Left colon (tissue), 2 donors: ENCODE measurements at places on chromosomes 1 and 21. TPM values are rescaled to one million over a fixed set of nuclear protein-coding genes. Genes with fewer than 3 reads are reported as not detected.

- no peak for DNase-seq
These were observed 5.0 kb downstream of the STX12 start for GRCh38 chr1:27778056-27778455.

- no peak for DNase-seq
These were observed 446.1 kb upstream of the PROX1 start for GRCh38 chr1:213541641-213542040.

Gene DIRAS3
- 0.76 TPM for total RNA-seq

- DNase-seq, result no peak
These were observed 953 bp downstream of the PTPRU start for GRCh38 chr1:29237129-29237821.

Gene SELL
- 1.7 TPM for total RNA-seq

DNA sequence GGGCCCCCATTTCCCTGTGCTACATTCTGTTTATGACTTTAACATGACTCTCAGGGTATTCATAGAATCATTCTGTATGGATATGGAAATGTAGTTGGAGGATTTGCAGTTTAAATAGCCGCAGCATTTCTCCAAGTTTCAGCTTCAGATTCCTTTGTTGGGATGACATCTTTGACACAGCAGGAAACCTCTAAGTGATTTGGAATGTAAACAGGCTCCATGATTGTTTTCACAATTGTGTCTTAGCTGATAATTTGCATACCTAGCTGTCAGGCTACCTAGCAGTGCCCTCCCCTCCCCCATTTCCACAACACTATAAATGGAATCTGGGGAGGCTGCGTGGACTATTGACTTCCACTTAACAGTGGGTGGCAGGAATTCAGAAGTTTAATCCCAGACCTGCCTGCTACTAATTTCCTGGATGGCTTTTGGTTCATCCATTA lies 290.2 kb downstream of the HLX start:
- DNase-seq, result no peak

Gene KRTAP13-2
- total RNA-seq, result 1.9 TPM

DNA sequence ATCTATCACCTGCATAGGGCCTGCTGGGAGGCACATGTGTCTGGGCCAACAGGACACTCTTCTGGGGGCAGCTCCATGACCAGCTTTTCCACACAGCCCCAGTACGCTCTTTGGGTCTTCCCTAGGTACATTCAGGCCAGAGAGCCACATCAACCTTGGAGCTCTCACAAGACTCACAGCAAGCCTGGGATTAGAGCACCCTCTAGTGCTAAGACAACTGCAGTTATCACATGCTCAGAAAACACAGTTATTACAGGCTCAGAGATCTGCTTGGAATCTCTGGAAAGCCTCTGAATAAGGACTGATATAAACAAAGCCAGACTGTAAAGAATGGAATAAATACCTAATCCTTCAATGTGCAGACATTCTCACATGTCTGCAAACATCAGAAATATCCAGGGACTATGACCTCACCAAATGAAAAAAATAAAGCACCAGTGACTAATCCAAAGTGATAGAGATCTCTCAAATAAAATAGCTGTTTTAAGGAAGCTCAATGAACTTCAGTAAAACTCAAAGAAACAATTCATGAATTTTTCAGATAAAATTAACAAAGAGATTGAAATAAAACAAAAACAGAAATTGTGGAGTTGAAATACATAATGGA lies 563.9 kb upstream of the NR5A2 start:
- no peak for DNase-seq

DNA sequence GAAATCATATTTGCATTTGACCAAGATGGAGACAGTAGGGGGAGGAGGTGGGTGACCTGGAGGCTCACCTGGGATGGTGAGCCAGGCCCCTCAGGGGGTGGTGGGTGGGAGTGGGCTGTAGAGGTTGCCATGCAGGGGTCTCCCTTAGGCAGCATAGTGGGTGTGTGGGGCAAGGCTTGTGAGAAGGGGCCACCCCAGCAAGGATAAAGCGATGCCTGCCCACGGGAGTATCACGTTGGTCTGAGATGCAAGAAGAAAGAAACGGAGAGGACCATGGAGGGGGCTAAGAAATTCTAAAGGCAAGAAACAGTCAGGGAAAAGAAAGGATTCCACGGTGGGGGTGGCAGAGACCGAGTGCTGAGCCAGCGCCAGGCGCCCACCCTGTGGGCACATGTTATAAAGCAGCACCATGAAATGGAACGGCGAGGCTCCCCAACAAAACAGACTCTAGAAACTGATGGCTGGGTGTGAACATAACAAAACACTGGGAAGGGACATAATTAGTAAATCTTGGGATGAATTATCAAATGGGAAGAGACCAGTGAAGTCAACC lies 11.7 kb upstream of the C2CD2 start:
- no peak for DNase-seq

DNA sequence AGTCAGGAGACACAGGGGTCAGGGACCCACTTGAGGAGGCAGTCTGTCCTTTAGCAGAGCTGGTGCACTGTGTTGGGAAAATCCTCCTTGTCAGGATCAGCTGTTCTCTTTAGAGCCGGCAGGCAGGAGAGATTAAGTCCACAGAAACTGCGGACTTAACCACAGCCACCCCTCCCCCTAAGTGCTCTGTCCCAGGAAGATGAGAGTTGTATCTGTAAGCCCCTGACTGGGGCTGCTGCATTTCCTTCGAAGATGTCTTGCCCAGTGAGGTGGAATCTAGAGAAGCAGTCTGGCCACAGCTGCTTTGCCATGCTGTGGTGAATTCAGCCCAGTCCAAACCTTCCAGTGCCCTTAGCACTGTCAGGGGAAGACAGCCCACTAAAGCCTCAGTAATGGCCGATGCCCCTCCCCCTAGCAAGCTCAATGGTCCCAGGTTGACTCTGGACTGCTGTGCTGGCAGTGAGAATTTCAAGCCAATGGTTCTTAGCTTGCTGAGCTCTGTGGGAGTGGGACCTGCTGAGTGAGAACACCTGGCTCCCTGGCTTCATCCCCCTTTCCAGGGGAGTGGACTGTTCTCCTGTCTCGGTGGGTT lies 172.8 kb downstream of the ST6GALNAC3 start:
- DNase-seq, result no peak

DNA sequence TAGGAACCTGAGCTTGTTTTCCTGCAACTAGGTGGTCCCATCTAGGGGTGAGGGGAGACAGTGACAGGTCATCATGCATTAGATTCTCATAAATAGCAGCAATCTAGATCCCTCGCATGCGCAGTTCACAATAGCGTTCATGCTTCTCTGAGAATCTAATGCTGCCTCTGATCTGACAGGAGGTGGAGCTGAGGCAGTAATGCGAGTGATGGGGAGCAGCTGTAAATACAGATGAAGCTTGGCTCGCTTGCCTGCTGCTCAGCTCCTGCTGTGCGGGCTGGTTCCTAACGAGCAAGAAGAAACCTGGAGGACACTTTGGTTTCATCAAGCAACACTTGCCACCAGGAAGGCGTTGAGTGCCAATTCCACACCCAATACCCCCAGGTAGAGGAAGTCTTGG lies 95.1 kb upstream of the OLIG2 start:
- DNase-seq, result no peak

DNA sequence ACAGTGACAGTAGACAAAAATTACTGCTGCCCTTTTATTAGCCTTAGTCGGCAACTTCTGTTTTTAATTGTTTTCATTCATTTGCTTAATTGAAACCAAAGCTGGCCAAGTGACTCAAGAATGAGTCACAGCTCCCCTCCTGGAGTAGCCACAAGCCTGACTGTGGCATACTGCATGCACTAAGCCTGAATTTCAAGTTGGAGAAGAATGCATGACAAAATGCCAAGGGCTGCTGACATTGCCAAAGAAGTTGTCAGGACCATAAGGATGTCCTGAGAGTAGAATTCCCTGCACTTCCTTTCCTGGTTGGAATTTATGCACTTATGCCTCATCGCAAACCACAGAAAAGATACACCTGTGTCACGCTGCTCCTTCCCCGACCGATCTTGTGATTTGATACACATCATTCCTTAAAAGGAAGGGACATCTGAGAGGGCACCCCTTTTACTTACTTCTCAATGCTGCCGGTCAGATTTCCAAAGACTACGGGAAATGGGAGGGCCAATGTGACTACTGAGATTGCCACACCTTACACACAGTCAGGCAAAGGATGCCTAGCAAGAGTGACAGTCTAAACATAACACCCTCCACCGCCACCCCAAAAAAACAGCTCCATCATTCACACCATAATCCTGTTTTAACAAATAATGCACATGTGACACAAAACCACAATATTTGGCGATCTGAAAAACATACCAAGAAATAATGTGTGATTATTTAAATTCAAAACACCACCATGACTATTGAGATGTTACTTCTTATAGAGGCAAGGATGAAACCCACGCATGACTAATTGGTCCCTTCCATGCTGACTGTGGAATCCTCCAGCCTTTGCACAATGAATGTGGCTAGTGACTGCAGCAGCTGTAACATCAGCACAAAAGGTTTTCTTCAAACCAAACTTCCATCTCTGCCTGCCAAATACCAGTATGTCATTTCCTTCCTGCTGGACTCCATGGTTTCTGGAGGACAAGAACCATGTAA lies 28.2 kb downstream of the VAV3 start:
- DNase-seq, result no peak

Gene RPTN
- not detected for total RNA-seq

GRCh38 chr1:7458946-7459345 lies 312.1 kb upstream of the VAMP3 start:
- no peak for DNase-seq

- no peak for DNase-seq
These were observed 300.3 kb downstream of the GRIK1 start for GRCh38 chr21:29639366-29640079.

DNA sequence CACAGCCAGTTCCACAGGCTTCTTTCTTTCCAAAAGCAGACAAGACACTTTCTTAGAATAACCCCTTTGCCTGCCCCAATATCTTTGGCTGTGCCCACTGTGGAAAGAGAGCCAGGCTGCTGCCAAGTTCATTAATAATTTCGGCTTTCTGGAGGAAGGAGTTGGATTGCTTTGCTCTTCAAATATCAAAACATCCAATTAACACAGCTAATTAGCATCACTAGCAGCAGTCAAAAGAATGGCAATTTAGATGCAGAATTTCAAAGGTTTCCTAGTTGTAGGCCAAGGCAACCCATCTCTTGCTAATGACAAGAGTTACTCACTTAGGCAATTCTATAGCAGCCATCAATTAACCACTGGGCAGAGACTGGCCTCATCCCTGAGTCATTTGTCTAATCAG lies 91.0 kb upstream of the SPATA6 start:
- DNase-seq, result no peak

GRCh38 chr1:177045151-177045550 lies 119.4 kb downstream of the ASTN1 start:
- DNase-seq, result no peak

Gene WNT2B
- 7.1 TPM for total RNA-seq

Gene S100A7A
- not detected for total RNA-seq

Gene OSCP1
- 3.1 TPM for total RNA-seq

DNA sequence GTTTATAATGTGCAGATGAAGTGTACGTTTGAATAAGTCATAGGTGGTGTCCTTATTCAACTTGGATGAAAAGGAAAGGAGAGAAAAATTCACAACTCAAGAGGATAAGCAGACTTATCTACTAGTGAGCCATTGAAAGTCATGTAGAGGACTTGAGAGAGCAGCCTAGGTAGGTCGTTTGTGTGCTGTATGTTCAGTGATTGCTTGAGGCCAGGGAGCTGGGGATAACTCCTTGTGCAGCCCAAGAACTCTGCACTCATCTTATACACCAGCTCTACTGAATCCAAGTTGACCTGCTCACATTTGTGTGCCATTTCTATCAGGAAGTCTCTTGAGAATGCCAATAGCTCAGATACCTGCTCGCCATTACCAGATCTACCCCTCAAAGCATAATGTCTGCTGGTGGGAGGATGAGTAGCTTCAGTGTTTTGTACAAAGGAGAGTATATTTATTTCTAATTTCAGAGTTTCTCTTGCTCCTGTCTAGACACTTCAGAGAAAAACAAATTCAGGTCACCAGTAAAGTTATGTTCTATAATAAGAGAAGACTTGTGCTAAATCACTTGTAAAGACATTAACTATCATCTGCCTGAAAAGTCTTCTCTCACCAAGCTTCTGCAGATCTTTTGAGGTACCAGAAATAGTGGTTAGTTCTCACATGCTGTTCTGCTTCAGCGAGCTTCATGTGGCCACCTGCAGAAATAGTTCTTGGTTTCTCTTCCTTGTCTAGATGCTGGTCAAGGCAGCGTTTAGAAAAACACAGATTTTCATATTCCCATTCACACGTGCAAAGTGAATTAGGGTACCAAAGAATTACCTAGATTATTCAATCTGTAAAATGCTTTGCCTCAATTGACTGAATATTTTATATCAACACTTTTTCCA lies 10.8 kb downstream of the S1PR1 start:
- DNase-seq, result no peak

Gene CNTN2
- 0.15 TPM for total RNA-seq

Gene CD1D
- 6.5 TPM for total RNA-seq

Gene GNPAT
- total RNA-seq, result 30.6 TPM

- no peak for DNase-seq
These were observed 91.8 kb upstream of the GJB5 start for GRCh38 chr1:34663031-34663430.

Gene ASTN1
- 0.06 TPM for total RNA-seq

GRCh38 chr1:59078070-59078800 lies 218.7 kb upstream of the FGGY start:
- no peak for DNase-seq

DNA sequence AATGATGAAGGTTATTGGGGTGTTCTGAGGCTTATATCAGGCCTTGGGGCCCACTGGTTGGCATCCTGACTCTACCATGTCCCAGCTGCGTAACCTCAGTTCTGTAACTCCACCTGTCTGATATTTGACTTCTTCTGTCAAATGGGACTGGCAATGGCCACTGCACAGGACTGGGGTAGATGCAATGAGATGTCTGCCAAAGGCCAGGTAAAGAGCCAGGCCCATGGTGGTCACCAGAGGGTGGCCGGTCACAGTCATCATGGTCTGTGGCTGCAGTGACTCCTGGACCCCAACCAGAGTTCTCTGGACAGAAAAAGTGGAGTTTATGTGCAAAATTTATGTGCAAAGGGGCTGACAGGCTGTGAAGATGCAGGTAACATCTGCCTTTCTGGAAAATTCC lies 173.3 kb downstream of the PTPRU start:
- no peak for DNase-seq
